NCI-H2081 treated with DMSO at 0.1 percent for 48 hours (cell line): ENCODE measurements at places on chromosomes 13 and 19.

DNA sequence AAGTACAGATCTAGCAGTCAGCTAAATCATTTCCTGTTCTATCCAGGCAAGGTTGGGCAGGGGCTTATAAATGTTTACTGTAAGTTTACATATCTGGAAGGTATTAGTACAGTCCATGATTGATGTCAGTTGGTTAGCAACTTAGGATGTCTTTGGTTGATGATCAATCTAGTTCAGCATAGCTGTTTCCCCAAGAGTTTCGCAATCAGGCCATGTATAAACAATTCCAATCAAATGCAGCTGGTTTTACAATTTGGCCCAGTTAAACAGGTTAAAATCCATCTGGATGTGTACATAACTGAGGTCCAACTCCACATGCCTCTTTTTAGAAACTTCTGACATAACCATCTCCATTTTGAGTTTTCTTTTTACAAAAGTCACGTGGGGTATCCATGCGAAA is 6.9 kb downstream of the ZNF221 start:
- no peak for DNase-seq

DNA sequence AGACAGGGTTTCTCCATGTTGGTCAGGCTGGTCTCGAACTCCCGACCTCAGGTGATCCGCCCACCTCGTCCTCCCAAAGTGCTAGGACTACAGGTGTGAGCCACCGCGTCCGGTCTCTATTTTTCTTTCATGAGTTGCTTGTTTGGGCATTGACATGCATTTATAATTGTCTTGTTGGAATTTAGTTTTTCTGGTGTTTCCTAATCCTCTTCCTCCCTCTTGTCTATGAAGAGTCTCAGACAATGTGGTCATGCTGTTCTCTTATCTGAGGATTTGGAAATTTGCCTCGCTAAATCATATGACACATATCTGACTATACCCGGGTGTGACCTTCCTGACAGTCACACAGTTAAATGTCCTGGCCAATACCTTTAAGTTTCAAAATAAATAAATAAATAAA is 7.4 kb upstream of the CEACAM18 start:
- DNase-seq, result no peak

DNA sequence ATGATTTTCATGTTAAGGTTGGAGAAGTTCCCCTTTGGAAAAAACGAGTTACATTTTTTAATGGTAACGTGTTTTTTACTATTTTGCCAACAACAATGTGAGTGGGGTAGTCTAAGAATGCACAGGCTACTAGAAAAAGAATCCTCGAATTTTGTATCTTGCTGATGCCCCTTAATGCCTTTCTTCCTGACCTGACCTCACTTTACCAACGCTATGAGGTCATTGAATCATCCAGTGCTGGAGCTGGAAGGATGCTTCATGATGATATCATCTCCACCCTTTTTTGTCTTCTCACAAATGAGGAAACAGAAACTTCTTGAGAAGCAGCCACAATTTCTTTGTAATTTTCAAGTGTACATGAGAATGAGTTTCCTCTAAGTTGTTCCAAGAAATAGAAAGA is 8.2 kb upstream of the UBL3 start:
- DNase-seq, result no peak

- DNase-seq, result no peak
Observed at GRCh38 chr13:36345438-36346221, 564 bp downstream of the SPART start.

DNA sequence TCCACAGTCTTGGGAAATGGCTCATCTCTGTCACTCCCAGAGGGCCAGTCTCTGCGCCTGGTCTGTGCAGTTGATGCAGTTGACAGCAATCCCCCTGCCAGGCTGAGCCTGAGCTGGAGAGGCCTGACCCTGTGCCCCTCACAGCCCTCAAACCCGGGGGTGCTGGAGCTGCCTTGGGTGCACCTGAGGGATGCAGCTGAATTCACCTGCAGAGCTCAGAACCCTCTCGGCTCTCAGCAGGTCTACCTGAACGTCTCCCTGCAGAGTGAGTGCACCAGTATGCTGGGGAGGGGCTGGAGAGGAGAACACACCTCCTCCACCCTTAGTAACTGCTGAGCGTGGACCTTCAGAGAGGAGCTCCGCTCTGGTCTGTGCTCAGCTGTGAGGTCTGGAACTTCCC is 2.3 kb downstream of the SIGLEC9 start:
- no peak for DNase-seq

GRCh38 chr19:11091703-11092153 is 2.5 kb downstream of the LDLR start:
- no peak for DNase-seq

DNA sequence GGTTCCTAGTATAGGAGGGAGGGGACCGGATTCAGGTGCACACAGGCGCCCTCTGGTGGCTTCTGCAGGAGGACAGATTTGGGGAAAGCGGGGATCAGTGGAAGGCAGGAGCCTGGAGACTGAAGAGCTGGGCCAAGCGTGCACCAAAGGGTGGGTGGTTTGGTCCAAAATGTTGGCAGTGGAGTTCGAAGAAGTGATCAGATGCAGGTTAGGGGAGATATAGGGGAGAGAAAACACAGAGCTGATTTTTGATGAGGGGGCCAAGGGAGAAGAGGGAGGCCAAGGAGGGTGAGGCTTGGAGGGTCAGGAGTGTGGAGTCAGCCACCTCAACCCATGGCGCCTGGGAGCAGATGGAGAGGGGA is 6.8 kb upstream of the CARM1 start:
- peak; percentile 7 for DNase-seq

DNA sequence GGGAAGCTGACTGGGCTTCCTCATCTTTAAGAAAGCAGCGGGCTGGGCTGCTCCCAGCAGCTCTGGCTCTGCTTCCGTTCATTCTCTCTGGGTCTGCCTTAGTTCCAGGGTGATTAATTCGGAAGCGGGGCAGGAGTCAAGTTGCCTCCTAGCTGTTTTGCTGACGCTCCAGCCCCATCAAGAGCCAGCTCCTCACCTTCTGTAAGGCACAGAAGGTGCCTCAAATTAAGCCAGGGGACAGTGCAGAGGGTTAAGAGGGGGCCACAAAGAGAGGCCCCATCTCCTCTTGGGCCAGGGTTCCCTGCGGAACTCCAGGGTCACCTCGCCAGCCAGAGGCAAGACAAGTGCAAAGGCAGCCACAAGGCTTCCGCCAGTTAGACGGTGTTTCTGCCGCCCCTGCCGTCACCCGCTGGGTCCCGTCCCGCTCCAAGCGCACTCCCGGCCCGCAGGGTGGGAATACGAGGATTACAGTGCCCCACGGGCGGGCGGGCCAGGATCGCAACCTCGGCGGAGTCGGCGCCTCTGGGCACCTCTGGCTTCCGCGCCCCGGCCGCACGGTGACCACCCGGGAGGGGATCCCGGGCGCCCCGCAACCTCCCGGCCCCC is 508 bp downstream of the SLC15A1 start:
- no peak for DNase-seq
